Activated T-helper 17 cell treated with anti-CD3 and anti-CD28 coated beads, Interleukin-2, amount 50 U/mL, for 72 hours (primary cell): ENCODE measurements at places on chromosomes 2 and 18. TPM values are rescaled to one million over a fixed set of nuclear protein-coding genes. Genes with fewer than 3 reads are reported as not detected.

CDH2 gene
- not detected for total RNA-seq

PRSS56 gene
- not detected for total RNA-seq

TLX2 gene
- 0.39 TPM for total RNA-seq

KATNAL2 gene
- 0.53 TPM for total RNA-seq

DLX2 gene
- total RNA-seq: not detected

FAM228A gene
- total RNA-seq: not detected

MAPRE3 gene
- 3.4 TPM for total RNA-seq

ARHGAP28 gene
- total RNA-seq: not detected

NEDD4L gene
- total RNA-seq: 8.0 TPM

PTPRN gene
- total RNA-seq: 6.3 TPM

PDCD1 gene
- 77.6 TPM for total RNA-seq

DNA sequence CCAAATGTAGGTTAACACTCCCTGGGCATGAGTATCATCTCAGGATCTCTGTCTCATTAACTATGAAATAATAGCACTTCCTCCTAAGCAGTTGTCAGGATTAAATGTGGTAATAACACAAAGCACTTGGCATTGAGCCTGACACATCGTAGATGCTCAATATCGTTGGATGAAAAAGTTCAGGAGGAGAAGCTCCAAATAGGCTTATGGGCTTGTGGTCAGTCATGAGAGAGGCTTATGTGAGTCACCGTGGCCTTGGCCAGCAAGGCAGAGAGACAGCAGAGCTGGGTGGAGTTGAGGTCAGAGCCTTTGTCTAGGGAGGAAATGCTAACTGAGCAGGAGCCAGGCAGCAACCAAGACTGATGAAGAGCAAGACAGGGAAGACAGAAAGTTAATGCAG lies 68.3 kb upstream of the PPM1B start:
- peak; percentile 58 for ATAC-seq

DNA sequence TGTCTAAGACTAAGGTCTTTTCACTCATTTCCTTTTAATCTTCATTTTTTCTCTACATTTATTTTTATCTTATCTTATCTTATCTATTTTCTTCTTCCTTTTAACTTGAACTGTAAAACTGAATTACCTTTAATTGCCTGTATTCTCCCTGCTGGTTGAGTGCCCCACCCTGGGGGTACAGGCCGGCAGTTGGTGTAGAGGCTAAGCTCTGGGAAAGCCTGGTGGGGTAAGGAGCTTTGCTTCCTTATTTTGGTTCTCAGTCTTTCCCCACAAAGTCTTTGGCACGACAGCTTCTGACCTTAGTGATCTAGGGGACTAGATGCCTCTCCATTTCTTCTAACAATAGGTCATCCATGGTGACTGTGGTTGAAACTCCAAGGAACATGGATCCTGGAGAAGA lies 26.8 kb upstream of the HAAO start:
- ATAC-seq: no peak

- no peak for ATAC-seq
These were observed 61.3 kb upstream of the NXPH2 start for GRCh38 chr2:138841459-138841858.

DNA sequence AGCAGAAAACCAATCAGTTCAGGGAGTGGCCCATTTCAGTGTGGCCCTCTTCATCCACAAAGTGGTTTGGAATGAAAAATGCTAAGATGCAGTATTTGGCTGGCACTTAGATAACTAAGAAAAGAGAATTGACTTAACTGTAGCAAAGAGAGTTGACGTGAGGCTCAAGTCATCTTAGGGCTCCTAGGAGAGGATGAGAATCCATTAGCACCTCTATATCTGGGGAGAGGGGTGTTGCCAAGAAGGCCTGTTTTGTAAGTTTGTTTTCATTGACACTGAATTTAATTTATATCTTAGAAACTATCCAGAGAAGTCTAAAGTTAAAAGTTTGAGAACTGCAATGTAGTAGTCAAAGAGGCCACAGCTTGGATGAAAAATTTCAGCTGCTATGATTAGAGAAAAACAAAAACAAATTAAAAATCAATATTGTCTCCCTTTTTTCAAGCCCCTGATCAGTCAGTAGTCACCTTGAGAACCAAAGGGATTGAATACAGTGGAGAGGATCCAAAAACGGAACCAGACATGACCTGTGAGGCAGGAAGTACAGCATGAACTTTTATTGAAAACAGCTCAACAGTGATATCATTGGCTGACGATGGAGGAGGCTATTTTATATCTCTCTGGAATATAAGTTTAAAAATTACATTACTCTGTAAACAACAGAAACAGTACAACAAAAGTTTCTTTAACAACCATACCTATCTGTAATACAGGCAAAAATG lies 52.7 kb downstream of the PHLPP1 start:
- ATAC-seq: no peak

GRCh38 chr2:12507295-12507694 lies 209.4 kb upstream of the TRIB2 start:
- ATAC-seq: peak; percentile 79

DNA sequence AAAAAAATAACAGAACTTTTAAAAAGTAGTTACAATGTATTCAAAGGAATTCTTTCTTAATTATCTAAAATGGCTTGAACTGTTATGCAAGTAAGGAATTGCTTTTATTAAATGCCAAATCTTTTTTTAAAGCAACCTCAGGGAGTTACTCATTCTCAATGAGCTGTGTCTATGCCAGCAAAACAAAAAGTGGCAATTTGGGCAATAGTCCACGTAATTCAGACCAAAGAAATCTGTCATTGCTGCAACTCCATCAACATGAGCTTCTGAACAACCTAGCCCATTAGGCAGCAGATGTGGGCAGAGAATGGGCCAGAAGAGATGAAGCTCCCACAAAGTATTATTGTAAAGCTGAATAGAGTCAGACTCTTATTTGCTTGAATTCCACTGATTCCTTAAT lies 118.4 kb downstream of the ALK start:
- no peak for ATAC-seq

GRCh38 chr2:9832586-9832985 lies 10.7 kb upstream of the TAF1B start:
- no peak for ATAC-seq

GRCh38 chr2:145260081-145260480 lies 740.2 kb upstream of the ZEB2 start:
- ATAC-seq: no peak

GRCh38 chr2:68362069-68362468 lies 3.0 kb upstream of the PLEK start:
- ATAC-seq: peak; percentile 97

- peak; percentile 3 for ATAC-seq
These were observed 707 bp upstream of the SPDYA start for GRCh38 chr2:28809927-28810326.

- no peak for ATAC-seq
These were observed 47.0 kb downstream of the TNFRSF11A start for GRCh38 chr18:62372156-62372555.

DNA sequence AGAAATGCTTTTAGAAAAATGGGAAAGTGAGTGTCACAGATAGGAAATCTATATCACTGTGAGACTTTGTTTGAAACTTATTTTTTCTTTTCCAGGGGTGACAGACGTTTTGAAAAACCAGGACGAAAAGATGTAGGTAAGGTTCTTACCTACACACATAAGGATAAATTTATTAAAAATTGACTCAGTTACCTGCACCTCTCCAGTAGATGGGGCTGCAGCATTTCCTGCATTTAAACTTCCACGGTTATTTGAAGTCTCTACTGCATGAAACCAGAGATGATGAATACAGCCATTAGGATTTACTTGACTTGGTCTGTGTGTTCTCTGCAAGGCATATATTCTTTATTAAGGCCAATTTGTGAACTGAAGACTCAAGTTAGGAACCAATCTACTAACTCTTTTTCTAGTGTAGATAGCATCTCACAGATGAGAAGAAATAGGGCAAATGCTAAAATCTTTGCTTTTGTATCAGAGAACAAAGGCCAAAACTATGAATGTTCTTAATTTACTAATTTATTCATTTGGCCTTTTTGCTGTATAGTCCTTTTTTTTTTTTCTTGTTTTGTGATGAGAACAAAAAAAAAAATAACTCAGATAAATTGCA lies 15.0 kb downstream of the KCNJ13 start:
- peak; percentile 48 for ATAC-seq

- no peak for ATAC-seq
These were observed 2015.7 kb upstream of the LRRTM1 start for GRCh38 chr2:82320296-82320695.

GRCh38 chr2:239625156-239625845 lies 224.5 kb upstream of the HDAC4 start:
- no peak for ATAC-seq

DNA sequence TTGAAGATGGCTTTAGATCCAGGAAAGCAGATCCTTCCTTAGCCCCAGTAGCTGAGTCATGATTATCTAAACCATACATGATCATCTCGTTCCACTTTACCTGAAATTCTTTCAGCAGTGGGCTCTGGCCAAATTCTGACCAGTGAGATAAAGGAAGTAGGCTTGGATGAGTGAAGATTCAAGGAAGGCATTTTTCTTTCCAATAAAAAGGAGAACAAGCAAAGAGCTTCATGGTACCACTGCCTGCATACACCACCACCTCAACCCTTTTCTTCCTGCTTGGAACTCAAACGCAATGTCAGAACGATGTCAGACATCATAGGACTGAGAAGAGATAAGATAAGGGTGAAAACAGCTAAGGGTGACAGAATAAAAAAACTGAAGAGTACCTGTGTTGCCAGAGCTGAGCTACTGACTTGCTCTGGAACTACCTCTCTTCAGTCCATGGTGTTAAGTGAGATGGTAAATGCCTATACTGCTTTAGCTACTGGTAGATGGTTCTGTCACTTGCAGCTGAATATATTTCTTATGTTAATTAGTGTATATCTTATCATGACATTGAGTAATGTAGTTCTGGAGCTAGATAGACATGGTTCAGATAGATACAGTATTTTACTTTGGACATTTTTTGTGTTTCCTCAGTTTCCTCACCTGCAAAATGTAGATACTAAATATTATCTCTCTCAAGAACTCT lies 58.7 kb upstream of the ACVR1 start:
- no peak for ATAC-seq
